ENCODE measurements at places on chromosomes 1 and 21.

- no peak for ATAC-seq
Measured at GRCh38 chr1:25790472-25790871, 9.5 kb upstream of the SELENON start.

GRCh38 chr1:209463441-209463840 lies 120.1 kb upstream of the CAMK1G start:
- no peak for ATAC-seq

DNA sequence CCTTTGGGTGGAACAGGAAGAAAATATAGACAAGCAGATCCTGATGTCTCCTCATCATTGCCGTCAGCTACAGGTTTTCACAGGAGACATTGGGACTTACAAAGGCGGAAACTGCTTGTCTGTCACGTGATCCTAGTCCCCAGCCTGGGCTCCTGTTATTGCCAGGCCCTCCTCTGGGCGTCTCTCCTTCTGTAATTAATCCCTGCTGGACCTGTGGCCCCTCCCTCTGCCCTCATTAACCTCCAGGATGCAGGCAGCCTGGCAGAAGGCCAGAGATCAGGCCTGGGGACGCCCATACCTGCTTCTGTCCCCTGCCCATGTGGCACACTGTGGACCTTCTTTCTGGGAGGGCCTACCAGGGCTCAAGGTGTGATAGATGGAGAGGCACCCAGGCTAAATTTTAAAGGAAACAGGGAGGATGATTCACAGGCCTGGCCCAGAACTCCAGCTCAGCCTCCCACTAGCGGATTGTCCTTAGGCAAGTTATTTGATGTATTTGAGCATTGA lies 2.4 kb downstream of the S100A5 start:
- no peak for ATAC-seq

DNA sequence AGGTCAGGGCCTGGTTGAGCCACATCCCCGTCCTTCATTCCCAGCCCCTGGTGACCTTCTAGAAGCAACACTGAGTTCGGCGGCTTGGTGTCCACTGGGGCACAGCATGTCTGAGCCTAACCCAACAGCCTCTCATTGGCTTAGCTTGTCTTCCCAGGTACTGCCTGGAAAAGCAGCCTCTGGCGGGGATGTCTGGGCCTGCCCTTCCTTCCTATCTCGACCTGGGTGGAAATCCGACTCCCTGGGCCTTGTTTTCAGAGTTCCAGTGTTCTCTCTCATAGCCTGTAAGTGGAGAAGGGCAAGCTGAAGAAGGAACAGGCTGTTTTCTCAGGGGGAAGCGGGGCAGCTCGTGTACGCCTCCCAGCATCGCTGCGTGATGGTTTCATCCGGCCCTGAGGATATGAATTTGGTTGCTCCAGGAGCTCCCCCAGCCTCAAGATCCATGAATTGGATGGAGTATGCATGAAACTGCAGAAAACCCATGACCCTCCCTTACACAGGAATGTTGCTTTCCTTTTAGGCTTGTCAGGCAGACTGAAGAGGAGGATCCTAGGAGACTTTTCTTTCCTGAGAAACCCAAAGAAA lies 116.5 kb upstream of the IRF2BP2 start:
- no peak for ATAC-seq

GRCh38 chr1:156887734-156888133 lies 5.8 kb upstream of the PEAR1 start:
- no peak for ATAC-seq

- ATAC-seq: no peak
Measured at GRCh38 chr1:219931033-219931432, 2.7 kb upstream of the SLC30A10 start.

- no peak for ATAC-seq
Measured at GRCh38 chr1:61261595-61261994, 179.2 kb downstream of the NFIA start.

GRCh38 chr1:151158751-151159251 lies 2.4 kb downstream of the TNFAIP8L2 start:
- no peak for ATAC-seq

- no peak for ATAC-seq
Measured at GRCh38 chr1:31633117-31633516, 11.6 kb downstream of the PEF1 start.

- no peak for ATAC-seq
Measured at GRCh38 chr1:186154651-186155050, 220.4 kb downstream of the TPR start.
